Transverse colon (tissue), 4 donors: ENCODE measurements at places on chromosomes 5 and 9. TPM values are rescaled to one million over a fixed set of nuclear protein-coding genes. Genes with fewer than 3 reads are reported as not detected.

DNA sequence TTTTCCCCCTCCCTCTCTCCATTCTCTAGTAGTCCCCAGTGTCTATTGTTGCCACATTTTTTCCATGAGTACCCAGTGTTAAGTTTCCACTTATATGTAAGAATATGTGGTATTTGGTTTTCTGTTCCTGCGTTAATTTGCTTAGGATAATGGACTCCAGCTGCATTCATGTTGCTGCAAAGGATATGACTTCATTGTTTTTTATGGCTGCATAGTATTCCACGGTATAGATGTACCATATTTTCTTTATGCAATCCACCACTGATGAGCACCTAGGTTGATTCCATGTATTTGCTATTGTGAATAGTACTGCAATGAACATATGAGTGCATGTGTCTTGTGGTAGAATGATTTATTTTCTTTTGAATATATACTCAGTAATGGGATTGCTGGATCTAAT is 77.4 kb upstream of the MEGF10 start:
- no peak overlapping the region for H3K4me3 ChIP-seq
- H3K27ac ChIP-seq, result no peak overlapping the region
- no peaks in the 10 kb centered on the region for H3K4me1 ChIP-seq
- no peaks in the 10 kb centered on the region for H3K36me3 ChIP-seq

GRCh38 chr9:71703172-71703872 is 65.0 kb downstream of the CEMIP2 start:
- H3K36me3 ChIP-seq, result peaks cover 45% of the 10 kb centered on the region
- no peaks in the 10 kb centered on the region for H3K4me1 ChIP-seq
- H3K27ac ChIP-seq, result no peak overlapping the region
- no peaks in the 10 kb centered on the region for H3K27me3 ChIP-seq
- H3K4me3 ChIP-seq, result no peak overlapping the region

DNA sequence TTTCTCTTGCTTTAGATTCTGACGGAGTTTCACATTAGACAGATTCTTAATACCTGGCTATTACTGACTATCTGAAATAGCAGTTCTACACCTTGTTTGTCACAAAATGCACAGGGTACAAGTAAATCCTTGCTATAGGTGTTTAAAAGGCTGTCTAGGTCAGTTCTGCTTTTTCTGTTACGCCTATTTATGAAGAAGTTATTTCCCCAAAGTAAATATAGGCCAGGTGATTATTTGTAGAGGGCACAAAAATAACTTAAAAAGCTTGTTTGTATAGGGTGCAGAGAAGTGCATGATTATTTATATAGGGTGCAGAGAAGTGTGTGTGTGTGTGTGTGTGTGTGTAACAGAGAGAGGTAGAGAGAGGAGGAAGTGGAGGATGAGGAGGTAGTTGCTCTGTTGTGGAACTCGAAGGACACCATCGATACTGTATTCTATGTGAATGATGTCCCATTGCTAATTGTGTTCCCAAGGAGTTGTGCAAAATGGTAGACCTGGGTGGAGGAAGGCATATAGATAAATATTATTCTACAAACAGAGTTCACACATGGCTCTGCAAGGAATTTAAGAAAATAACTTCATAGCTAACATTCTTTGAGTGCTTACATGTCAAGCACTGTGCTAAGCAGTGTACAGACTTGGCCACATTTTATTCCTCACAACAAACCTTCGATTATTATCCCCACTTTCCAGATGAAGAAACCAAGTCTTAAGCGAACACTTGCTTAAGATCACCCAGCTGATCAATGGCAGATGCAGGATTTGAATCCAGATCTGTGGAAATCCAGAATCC is 96.3 kb upstream of the EQTN start:
- no peaks in the 10 kb centered on the region for H3K36me3 ChIP-seq
- H3K27me3 ChIP-seq, result no peaks in the 10 kb centered on the region
- H3K4me3 ChIP-seq, result no peak overlapping the region
- no peak for DNase-seq

GRCh38 chr5:38265546-38266179 is 7.3 kb downstream of the EGFLAM start:
- no peak overlapping the region for H3K27ac ChIP-seq
- no peaks in the 10 kb centered on the region for H3K4me1 ChIP-seq

DNA sequence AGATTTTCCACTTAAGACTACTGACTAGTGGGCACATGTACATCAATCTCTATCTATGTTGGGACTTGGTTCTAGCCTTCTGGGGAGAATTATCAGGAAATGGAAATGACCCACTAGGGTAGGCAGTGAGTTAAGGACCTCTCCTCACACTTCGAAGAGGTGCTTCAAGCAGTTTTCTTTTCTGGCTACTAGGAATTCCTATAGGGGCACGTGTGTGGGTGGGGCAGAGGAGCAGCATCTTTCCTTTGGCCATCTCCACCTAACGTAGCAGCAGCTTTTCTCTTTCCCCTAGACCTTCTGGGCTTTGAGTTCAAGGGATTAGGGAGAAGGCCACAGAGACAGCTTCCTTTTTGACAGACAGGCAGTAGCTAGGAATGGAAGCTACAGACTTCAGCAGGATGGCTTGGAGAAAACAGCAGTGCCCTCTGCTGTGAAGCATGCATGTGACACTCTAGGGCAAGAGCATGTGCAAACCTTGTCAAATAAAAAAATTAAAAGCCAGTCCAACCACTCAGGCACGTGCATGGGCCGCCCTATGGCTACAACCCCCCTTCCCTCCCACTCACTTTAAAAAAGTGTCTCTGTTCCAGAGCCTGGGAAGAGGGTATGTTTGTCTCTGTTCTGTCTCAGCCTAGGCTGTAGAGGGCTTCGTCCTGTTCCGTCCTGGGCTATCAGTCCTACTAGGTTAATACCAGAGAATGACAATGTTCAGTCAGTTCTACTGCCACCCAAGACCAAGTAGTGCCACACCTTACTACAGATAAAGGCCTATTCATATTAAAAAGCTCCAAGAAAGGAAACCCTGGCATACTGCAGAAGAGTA is 8.7 kb upstream of the GFRA3 start:
- no peaks in the 10 kb centered on the region for H3K27me3 ChIP-seq
- DNase-seq, result peak; percentile 16
- H3K4me1 ChIP-seq, result no peaks in the 10 kb centered on the region
- H3K36me3 ChIP-seq, result no peaks in the 10 kb centered on the region
- H3K4me3 ChIP-seq, result no peak overlapping the region

Gene PSIP1
- total RNA-seq, result 40.0 TPM

DNA sequence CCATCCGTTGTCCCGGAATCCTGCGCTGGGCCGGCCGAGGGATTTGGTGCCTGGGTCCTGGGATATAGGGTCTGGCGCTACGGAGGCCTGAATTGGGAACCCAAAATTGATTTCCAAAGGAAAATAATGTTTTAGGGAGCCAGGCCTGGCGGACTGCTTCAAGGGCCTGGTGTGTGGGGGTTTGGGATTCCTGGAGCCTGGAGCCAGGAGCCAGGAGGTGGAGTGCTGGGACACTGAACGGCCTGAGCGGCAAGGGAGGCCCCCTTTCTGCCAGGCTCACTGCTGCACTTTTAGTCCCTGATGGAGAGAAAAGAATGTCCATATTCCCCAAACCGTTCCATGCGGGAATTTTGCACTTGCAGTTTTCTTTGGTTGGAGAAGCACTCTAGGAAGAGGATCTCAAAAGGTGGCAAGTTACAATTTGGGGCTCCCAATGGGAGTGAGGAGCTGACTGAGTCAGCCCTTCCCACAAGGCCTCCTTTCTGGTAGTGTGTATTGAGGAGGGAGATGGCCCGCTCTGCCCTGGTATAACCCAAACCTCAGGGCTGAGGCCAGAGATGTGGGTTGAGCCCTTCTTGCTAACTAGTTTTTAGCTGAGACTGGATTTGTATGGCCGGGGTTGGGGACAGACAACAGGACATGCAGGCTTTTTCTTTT is 2.2 kb downstream of the LMX1B start:
- peak overlapping the region; percentile 24 for H3K4me3 ChIP-seq
- peaks cover 94% of the 10 kb centered on the region for H3K27me3 ChIP-seq
- no peaks in the 10 kb centered on the region for H3K36me3 ChIP-seq
- DNase-seq, result no peak

GRCh38 chr5:57844410-57844809 is 361.8 kb upstream of the ACTBL2 start:
- no peak for DNase-seq
- no peaks in the 10 kb centered on the region for H3K27me3 ChIP-seq
- no peaks in the 10 kb centered on the region for H3K36me3 ChIP-seq

DNA sequence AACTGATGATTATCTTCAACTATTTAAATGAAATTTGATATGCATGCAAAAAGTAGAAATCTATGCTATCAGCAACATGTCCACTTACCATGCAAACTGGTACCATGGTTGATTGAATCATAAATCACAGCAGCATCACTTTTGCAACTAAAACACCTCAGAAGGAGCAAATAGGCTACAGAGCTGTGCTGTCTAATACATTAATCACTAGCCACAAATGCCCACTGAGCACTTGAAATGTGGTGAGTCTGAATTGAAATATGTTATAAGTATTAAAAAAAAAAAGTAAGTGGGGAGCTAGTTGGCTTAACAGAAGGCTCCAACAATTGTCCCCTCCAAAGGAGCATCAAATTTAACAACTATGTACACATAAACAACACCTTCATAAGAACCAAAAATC is 112.5 kb downstream of the FAM114A2 start:
- no peaks in the 10 kb centered on the region for H3K4me1 ChIP-seq
- H3K27me3 ChIP-seq, result no peaks in the 10 kb centered on the region
- no peaks in the 10 kb centered on the region for H3K36me3 ChIP-seq
- H3K27ac ChIP-seq, result no peak overlapping the region

Gene FOXD4L4
- not detected for total RNA-seq
